Activated naive CD4-positive, alpha-beta T cell treated with anti-CD3 and anti-CD28 coated beads, Interleukin-2, amount 50 U/mL, for 72 hours (primary cell): ENCODE measurements at places on chromosomes 5 and 9. TPM values are rescaled to one million over a fixed set of nuclear protein-coding genes. Genes with fewer than 3 reads are reported as not detected.

DNA sequence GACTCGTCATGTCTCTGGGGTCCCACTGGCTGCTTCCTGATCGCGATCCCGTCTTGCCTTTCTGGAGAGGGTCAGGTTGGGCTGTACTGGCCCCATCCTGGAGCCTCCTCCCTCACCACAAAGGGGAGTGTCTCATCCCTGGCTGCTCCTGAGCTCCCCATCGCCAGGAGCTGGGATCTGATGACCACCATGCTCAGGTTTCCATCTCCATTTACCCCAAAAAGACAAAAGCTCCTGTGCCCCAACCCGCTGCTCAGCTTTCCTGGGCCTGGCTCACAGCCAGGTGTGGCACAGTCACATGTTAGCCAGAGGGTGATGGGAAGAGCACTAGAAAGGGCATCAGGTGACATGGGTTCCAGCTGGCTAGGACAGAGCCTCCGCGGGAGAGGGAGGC lies 47.3 kb upstream of the CDKN2AIPNL start:
- no peak for DNase-seq

- DNase-seq = no peak
Measured at GRCh38 chr9:9286001-9286400, 1326.8 kb downstream of the PTPRD start.

DNA sequence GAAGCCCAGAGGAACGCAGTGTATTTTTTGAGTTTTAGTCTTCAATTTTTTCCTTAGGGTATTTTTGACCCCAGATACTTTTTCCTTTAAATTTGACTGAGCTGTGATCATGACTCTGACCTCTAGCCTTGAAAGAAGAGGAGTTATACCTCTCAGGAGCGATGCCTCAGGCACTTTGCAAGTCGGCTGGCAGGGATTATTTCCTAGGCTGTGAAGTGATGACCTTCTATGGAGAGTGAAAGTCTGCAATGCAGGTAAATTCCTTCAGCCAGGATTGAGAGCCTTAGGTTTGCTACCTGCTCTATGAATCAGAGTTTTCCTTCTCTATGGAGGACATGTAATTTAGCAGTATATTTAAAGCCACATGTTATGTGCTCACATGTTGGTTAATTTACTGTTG lies 10.8 kb upstream of the NUDT12 start:
- no peak for DNase-seq

- DNase-seq = no peak
Measured at GRCh38 chr9:3299872-3300271, 225.9 kb downstream of the RFX3 start.

GRCh38 chr9:136117291-136117915 lies 1.3 kb downstream of the TMEM250 start:
- DNase-seq = no peak

- no peak for DNase-seq
Measured at GRCh38 chr9:113269355-113269754, 6.0 kb downstream of the CDC26 start.

GRCh38 chr5:17302604-17303003 lies 85.2 kb downstream of the BASP1 start:
- DNase-seq = no peak

GRCh38 chr9:125681086-125681622 lies 25.9 kb downstream of the MAPKAP1 start:
- DNase-seq = no peak

Gene SLC24A2
- total RNA-seq = not detected

Gene QRFP
- not detected for total RNA-seq

Gene DRD1
- total RNA-seq = not detected

Gene PCDHGB4
- total RNA-seq = not detected

Gene TICAM2
- 0.66 TPM for total RNA-seq

Gene KCTD16
- 0.23 TPM for total RNA-seq
